Activated CD8-positive, alpha-beta memory T cell treated with anti-CD3 and anti-CD28 coated beads for 1 hour (primary cell): ENCODE measurements at places on chromosomes 1 and 21.

DNA sequence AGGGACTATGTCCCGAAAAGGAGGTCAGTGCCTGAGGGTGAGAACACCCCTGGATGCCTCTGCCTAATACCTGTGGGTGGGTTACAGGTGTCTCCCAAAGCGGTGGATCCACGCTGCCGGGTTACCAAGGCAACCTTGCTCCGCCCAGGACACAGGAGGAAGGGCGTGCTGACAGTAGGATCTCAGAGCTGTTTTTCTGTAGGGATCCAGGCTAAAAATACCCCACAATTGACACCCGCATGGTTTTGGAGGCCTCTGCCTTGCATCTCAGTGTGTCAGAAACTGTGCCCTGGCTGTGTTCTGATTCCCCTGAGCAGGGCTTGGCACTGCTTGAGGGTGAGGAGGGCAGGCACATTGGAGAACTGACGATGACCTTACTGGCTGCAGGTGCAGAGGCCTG, 118.0 kb downstream of the IER5 start:
- no peak for DNase-seq

DNA sequence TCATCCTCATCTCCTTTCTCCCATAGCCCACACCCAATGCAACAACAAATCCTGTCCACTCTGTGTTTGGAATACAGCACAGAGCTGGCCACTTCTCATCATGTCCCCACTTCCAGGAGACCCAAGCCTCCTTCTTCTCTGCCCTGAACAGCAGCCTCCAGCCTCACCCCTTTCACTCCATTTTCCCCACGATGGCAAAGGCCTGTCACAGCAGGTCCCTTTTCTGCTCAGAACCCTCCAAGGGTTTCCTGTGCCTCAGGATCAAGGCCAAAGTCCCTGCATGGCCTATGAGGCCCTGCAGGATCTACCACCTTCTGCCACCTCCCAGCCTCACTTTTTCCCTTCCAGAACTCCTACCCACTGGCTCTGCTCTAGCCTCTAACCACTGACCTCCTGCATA, 78.5 kb downstream of the CSMD2 start:
- no peak for DNase-seq

- DNase-seq = no peak
These were observed 20.0 kb upstream of the LAMC1 start for GRCh38 chr1:183003203-183003602.

GRCh38 chr1:6002714-6003501, 10.7 kb upstream of the NPHP4 start:
- no peak for DNase-seq

- DNase-seq = no peak
These were observed 1.7 kb upstream of the SIM2 start for GRCh38 chr21:36697060-36697850.

GRCh38 chr1:58782178-58783089, 1.4 kb downstream of the JUN start:
- DNase-seq = peak; percentile 32

GRCh38 chr1:33257207-33257771, 997 bp downstream of the ZNF362 start:
- no peak for DNase-seq

GRCh38 chr1:38923607-38924006, 18.0 kb downstream of the RHBDL2 start:
- DNase-seq = no peak

GRCh38 chr1:210129759-210130158, 102.8 kb upstream of the SERTAD4 start:
- no peak for DNase-seq

- no peak for DNase-seq
These were observed 6.2 kb downstream of the PROX1 start for GRCh38 chr1:213993929-213994328.

DNA sequence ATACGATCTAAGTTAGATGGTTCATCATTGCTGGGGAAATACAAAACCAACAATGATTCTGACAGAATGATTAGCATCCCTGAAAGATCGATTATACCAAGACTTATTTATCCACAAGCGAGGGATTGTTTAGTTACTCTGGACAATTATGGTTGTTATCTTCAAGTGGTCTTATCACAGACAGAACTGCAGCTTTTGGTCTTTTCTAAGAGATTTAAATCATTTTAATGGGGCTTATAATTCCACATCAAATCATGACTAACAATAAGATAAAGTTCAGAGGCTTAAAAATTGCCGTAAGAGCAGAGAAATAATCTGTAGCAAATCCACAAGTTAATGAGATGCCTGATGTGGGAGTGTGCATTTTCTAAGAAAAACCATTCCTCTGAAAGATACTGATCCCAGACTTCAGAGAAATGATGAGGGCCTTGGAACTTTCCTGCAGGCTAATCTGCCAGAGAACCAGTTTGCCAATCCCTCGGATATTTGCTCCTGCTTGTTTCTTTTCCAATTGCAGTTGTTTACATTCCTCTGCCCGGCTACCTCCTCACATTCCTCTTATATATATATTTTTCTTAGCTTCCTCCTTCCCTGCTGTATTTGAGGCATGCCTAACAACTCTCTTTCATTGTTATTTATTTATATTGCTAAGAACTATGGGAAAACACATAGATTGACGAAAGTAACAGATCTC, 134.8 kb downstream of the BACH1 start:
- no peak for DNase-seq

DNA sequence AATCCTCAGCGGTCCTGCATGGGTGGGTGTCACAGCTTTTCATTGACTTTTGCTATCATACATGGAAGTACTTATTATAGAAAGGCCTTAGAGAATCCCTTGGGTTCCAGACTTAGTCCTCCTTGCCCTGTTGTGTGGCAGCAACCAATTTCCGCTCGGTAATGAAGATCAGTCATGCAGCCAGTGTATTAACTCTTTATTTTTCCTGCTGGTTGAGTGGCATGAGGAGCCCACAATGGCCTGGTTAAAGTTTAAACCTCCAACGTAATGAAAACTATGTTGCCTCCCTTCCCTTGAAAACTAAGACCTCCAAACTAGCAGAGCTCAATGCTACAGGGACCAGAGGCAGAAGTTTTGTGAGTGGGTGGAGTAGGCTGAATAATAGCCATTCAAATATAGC, 20.0 kb downstream of the CITED4 start:
- no peak for DNase-seq

- DNase-seq = no peak
These were observed 66.4 kb upstream of the CASZ1 start for GRCh38 chr1:10862743-10863335.

- no peak for DNase-seq
These were observed 10.8 kb downstream of the NHLH1 start for GRCh38 chr1:160377585-160378206.

DNA sequence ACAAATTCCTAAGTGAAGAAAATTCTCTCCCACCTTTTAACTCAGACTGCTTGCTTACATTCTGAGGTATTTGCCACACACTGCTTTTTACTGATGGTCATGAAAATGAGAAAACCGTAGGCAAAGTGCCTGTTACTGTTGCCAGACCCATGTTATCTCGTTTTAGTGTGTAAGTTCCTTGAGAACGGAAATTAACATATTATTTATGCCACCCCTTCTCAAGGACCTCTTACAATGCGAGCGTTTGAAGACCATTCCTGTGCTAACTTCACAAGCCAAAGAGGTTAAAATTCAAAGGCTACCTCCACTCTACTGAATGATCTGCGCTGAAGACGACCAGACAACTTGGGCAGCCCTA, 509 bp downstream of the NVL start:
- no peak for DNase-seq

DNA sequence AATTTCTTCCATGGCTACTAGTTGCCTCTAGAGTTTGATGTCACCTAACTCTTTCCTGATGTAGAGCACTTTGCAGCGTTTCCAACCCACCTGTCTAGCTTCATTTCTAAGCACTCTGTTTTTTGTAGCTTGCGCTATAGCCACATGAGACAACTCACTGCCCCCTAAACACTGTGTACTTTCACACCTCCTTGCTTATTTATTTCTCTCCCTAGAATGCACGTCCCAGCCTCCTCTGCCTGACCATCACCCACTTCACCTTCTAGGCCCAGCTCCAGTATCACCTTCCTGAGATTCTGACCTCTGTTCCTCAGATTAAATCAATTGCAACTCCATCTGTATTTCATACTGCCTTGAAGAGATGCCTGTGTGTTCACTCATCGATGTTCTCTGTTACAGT, 32.5 kb downstream of the MACF1 start:
- DNase-seq = no peak

DNA sequence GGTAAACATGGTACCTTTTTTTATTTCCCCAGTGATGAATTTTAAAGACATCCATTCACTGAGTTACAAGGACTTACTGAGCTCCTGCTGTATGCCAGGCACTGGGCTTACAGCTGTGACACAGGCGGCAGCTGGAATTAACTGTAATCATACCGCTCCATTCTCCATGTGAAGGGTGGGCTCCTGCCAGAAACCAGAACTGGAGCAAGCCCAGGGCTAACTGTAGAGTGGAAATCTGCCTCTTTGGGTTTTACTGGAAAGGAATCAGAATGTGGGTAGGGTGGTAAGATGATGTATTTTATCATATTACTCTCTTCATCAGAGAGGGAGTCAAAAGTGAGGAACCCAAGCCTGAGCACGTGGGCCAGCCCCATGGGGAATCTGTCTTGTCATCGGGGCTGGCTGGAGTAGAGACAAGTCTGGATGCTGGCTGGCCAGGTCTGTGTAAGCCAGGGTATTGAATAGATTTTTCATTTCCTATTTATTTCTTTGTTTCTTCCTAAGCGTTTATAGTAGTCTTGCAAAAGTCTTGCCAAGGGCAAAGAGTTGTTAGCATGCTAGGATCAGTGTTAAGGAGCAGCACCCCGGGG, 21.5 kb downstream of the FGGY start:
- no peak for DNase-seq

DNA sequence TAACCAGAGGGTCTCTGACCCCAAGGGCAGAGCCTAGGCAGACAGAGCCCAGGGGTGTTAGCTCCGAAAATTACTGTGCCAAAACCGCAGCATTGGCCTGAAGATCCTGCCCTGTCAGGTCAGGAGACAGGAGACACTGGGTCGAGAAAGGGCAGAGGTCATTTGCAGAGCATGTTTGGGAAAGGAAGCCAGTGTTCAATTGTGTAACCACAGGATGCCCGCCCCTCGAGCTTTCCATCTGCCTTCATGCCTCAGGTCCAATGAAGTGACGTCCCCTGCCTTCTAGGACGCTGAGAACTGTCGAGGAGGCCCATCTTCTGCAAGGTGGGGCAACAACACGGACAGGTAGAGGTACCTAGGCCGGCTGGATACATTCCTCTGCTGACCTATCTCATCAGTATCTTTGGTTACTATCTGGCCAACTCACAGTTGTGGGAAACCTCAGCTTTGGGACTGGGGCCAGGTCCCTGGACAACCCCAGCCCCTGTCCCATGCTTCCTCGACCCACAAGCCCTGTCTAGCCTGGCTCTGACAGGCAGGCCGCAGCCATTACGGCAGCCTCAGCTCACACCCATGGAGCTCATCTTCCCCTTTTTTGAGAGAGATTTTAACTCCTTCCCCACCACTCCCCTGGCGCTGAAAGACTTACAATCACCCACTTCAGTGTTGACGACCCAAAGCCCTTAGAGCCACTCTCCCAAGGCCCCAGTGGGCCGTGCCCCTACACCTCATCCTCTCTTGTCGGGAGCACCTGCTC, 1.3 kb downstream of the ARL8A start:
- no peak for DNase-seq

- no peak for DNase-seq
These were observed 16.9 kb upstream of the RAB3B start for GRCh38 chr1:52007215-52008002.

GRCh38 chr1:175504875-175505555, 238.4 kb downstream of the TNR start:
- DNase-seq = no peak

- no peak for DNase-seq
These were observed 97.0 kb upstream of the GRIK3 start for GRCh38 chr1:37131281-37131680.

GRCh38 chr1:3481836-3482375, 27.4 kb downstream of the ARHGEF16 start:
- no peak for DNase-seq

GRCh38 chr1:9590201-9590600, 1.5 kb downstream of the TMEM201 start:
- no peak for DNase-seq

GRCh38 chr21:29194847-29195246, 64.4 kb downstream of the MAP3K7CL start:
- DNase-seq = no peak

DNA sequence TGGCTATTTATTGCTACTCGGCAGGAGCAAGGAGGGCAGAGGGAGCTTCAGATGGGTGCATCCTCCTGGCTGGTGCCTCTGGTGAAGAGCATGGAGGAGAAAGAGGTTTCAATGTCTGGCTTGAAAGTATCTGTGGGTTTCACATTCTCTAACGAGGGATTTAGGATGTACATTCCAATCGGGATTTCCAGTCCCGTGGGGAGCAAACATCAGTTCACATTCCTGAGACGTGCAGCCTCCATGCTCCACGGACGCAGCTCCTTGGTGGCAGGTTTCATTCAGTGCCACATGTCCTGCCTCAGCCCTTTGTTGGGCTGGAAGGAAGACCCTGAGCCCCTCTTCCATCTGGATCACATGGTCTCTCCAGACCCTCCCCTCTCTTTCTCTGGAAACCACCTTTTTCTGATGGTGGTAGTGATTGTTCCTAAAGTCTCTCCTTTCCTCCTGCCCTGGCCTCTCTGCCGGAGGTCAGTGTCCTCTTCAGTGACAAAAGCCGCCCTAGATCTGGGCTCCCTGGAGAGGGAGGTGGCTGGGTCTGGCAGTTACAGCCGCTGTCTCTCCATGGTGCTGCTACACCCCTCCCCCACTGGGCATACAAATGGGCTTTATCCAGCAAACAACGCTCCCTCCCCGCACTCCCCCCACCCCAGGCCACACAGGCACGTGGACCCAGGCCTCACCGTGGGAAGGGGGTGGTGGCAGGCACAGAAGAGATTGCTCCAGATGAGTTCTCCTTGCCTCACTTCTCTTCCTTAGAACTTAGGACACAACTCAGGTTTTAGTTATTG, 826 bp upstream of the CA14 start:
- DNase-seq = no peak

DNA sequence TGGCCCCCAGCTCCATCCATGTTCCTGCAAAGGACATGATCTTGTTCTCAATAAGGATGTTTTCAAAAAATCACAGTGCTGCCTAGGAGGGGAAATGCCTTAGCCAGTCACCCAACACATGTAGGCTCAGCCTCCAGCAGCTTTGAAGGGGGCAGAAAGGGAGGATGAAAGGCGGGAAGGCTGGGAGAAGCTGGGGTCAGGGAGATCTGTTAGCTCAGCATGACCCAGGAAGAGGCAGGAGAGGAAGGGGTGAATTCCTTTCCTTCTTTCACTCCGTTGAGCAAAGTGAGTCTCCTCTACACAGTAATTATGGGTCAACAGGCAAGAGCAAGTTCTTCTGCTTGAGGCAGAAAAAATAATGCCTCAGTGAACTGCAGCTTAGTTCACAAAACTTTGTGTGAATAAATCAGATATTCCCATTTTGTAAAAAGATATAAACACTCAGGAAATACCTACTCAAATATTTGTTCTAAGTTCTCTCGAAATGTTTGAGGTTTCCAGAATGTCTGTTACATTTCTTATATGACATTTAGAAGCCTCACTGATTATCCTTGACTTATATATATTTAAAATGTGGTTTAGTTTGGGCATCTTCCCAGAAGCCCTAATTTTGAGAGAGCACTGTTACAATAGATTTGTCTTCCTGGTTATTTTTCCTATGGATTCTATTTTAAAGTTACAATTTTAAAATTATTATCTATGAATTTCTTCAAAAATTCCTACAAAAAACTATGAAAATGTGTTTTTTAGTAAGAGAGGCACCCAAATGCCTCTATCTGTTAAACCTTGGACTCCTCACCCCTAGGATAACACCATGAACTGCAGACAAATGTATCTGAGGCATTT, 116.8 kb downstream of the KCNJ6 start:
- no peak for DNase-seq
